ENCODE measurements at places on chromosomes 3 and 15. TPM values are rescaled to one million over a fixed set of nuclear protein-coding genes. Genes with fewer than 3 reads are reported as not detected.

GUCA1C gene
- total RNA-seq = not detected

GRCh38 chr15:33136353-33136752, 58.2 kb downstream of the FMN1 start:
- DNase-seq = no peak
- no peaks in the 10 kb centered on the region for H3K36me3 ChIP-seq
- peaks cover 10% of the 10 kb centered on the region for H3K4me1 ChIP-seq
- no peak overlapping the region for H3K27ac ChIP-seq

DNA sequence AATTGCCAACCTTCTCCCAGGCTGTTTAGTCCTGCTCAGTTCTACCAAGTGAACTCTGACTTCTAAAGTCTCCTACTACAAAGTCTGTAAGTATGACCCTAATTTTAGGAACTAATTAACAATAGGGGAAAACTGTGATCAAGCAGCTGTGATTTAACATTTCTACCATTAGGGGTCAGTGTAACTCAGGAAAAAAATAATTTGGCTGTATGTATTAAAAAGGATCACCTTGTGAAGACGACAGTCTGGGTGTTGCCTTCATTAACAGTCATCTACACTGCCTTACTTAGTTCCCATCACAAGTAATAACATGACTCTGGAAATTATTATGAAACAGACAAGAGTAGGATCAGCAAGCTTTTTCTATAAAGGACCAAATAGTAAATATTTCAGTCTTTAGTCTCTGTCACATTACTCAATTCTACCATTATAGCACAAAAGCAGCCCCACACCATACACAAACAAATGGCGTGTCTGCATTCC, 4.2 kb upstream of the NPHP3 start:
- H3K4me1 ChIP-seq = peaks cover 8% of the 10 kb centered on the region
- no peak overlapping the region for H3K4me3 ChIP-seq
- H3K27ac ChIP-seq = no peak overlapping the region
- H3K27me3 ChIP-seq = peaks cover 17% of the 10 kb centered on the region

DNA sequence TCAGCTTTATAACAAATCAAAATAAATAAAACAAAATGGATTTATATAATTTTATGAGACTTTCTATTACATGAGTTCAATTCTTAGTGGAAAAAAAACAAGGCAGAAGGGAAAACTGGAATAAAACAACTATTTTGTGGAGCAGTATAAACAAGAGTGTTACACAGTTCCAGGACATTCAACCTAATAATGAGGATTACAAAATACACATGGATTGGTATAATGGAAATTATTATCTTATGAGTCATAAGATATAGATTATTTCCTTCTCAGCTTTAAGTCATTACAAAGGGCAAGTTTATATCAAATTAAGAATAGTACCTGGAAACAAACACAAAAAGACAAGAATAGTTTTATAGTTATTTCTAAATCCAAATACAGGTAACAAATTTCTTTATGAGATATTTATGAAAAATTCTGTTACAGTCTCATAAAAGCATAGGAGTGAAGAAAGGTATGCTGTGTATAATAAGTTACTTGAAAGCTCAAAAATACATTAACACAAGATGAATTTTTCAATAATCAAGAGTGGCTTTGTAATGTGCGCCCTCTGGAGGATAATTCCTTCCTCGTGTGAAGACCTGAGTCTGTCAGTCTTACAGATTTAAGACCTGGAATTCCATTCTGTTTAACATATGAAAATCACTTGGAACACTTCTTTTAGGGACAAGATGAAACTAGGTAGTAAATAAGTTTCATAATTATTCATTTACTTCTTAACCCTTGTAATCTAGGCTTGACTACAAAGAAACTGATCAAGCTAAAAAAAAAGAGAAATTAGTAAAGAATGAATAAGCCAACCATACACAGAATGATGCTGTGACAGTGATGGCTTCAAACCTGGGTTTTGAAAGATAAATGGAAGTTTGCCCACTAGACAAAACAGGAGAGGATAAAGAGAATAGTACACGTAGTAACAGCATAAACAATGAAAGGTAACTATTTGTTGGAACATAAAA, 9.5 kb downstream of the COPS2 start:
- peaks cover 13% of the 10 kb centered on the region for H3K36me3 ChIP-seq
- H3K4me3 ChIP-seq = peak overlapping the region; percentile 17
- H3K27me3 ChIP-seq = no peaks in the 10 kb centered on the region
- peaks cover 10% of the 10 kb centered on the region for H3K4me1 ChIP-seq
- DNase-seq = peak; percentile 90

C3orf38 gene
- total RNA-seq = 17.9 TPM

- no peaks in the 10 kb centered on the region for H3K4me1 ChIP-seq
- H3K36me3 ChIP-seq = no peaks in the 10 kb centered on the region
- H3K27ac ChIP-seq = no peak overlapping the region
Measured at GRCh38 chr3:107634099-107634489, 111.3 kb downstream of the BBX start.

- H3K27ac ChIP-seq = no peak overlapping the region
- no peaks in the 10 kb centered on the region for H3K27me3 ChIP-seq
- no peaks in the 10 kb centered on the region for H3K36me3 ChIP-seq
- H3K4me3 ChIP-seq = no peak overlapping the region
Measured at GRCh38 chr3:130779031-130779430, 32.4 kb upstream of the PIK3R4 start.

DNA sequence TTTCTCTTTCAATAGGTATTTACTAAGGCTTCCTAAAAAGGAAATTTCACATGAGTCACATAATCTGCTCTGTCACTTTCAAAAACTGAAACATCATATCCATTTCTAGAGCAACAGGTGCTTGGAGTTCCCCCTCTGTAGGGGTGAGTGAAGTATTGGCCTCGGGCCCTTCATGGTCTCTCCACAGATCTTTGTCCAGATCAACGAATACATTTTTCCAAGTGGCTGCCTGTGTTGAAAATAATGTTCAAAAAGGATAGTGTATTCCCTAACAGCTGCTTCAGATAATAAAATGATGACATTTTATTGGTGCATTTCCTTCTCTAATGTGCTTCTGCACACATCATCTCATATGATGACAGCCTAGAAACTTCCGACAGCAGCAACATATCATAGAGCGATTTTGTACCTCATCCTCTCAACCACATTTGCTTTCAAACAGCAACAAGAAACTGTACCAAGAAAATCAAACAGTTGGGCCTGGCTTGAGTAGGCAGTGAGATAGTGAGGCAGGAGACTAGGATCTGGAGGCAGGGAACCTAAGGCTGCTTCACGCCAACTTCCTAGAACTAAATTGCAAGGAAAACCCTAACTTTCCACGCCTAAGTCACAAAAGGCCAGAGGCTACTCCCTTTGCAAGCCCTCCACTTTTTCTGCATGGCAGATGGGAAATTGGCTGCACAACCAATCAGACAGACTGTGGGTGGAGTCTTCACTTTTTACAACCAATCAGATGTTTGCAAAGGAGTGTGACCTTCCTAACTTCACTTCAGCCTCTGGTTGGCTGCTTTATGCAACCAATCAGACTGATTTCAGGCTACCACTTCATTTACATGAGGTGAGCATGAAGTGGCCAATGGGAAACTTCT, 340.2 kb downstream of the LRRC3B start:
- H3K27ac ChIP-seq = no peak overlapping the region
- no peaks in the 10 kb centered on the region for H3K27me3 ChIP-seq

HCN4 gene
- not detected for total RNA-seq

ZNF385D gene
- total RNA-seq = not detected

DNA sequence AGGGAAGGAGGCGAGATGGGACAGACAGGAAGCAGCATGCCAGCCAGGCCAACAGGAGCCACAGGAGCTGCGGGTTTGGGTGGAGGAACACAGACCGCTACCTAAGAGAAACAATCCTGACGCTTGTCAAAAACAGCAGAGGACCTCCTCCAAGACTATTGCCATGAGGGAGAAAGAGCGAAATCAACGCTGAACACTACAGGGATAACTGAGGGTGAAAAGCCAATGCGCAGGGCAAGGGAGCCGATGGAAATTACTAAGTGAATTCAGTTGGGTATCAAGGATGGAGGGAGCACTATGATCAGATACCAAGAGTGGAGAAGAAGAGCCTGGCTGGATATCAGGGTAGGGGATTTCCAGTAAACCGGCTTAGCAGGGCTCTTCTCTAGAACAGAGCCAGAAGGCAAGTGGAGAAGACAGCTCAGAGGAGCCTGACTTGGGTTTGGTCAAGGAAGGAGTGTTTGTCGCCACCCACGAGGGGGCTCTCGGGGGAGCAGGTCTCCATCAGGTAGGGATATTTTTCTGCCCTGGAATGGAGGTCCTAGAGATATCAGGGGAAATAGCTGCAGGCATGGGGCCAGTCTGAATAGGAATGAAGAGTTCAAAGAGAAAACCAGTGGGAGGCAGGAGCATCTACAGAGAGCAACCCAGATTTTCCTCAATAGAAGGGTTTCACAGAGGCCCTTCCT, 48.4 kb downstream of the SLC41A3 start:
- no peaks in the 10 kb centered on the region for H3K4me1 ChIP-seq
- peaks cover 6% of the 10 kb centered on the region for H3K36me3 ChIP-seq

GRCh38 chr3:23253214-23253613, 50.1 kb downstream of the UBE2E2 start:
- no peak for DNase-seq
- no peaks in the 10 kb centered on the region for H3K27me3 ChIP-seq
- H3K4me1 ChIP-seq = no peaks in the 10 kb centered on the region

- no peaks in the 10 kb centered on the region for H3K27me3 ChIP-seq
- DNase-seq = no peak
- no peak overlapping the region for H3K4me3 ChIP-seq
- no peaks in the 10 kb centered on the region for H3K4me1 ChIP-seq
- no peak overlapping the region for H3K27ac ChIP-seq
Measured at GRCh38 chr3:101665357-101665756, 11.6 kb downstream of the ZBTB11 start.
